Activated CD4-positive, alpha-beta T cell treated with anti-CD3 and anti-CD28 coated beads, Interleukin-2, amount 50 U/mL, for 1 hour (primary cell): ENCODE measurements at places on chromosomes 1 and 21.

DNA sequence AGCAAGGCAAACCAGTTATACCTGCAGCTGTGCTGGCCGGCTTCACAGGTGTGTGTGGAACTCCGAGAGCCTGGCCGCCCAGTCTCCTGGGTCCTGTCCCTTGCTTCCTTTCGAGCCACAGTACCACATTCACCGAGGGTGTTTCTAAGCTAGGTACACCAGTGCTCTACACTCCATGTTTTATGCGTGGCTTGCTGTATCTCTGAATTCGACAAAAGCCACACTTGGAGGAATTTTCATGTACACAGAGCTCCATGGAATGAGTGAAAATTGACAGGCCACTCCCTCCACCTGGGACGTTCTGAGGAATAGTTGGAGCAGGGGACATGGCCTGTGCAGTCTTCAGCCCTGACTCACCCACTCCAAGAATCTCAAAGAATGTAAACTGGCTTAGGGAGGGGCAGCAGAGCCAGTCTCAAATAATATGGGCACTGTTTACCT lies 14.0 kb downstream of the ETS2 start:
- no peak for DNase-seq

DNA sequence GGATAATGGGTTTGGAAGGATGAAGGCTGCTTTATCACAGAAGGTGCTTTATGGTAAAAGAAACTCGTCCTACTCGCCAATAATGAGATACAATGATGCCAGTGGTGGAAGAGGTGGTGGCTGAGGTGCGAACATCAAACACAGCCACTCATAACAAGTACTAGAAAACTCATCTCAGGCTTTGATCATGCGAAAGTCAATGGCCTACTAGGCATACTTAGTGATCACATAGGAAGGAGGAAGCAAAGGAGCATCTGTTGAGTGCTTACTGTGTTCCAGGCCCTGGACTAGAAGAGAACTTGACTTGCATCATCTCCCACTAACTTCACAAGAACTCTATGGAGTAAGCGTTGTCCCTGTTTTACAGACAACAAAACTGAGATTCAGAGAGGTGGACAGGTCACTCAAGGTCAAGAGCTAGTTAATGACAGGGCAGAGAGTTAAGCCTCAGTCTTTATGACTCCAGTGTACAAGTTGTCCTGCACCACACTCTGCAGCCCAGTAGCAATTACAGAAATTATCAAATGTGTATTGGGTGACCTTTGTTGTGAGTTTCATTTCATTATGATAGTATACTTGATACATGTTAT lies 33.6 kb downstream of the RUNX1 start:
- no peak for DNase-seq

DNA sequence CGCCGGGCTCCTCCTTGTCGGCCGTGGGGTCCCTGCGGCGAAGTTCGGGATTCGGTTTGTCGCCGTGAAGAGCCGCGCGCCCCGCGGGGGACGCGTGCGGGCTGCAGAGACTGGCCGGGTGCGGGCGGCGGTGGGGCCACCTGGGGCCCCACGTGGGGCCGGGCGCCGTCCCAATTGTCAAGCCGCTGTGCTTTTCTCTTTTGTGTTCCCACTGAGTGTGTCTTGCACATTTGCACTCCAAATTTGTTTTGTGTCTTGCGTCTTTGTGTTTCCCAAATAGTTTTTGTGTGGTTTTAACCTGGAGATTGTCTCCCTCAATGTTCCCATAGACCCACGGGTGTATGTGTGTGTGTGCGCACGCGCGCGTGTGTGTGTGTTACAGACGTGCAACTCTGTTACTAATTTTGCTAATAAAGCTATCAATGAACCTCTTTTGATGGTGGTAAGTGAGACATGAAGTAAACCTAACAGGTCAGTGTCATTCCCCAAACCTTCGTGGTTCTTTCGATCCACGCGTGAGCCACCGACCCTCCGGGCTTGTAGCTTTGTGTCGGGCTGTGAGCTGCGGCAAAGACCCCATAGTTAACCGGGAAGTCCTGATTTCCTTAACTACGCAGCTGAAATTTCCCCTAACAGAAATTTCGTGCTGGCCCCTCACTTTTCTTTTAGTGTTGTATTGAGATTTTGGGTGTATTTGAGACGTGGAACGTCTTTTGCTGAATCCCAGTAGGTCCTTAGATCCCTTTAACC lies 708 bp downstream of the PRDM2 start:
- DNase-seq: peak; percentile 50

- DNase-seq: no peak
These were observed 23.4 kb upstream of the ADARB1 start for GRCh38 chr21:45050797-45051489.

DNA sequence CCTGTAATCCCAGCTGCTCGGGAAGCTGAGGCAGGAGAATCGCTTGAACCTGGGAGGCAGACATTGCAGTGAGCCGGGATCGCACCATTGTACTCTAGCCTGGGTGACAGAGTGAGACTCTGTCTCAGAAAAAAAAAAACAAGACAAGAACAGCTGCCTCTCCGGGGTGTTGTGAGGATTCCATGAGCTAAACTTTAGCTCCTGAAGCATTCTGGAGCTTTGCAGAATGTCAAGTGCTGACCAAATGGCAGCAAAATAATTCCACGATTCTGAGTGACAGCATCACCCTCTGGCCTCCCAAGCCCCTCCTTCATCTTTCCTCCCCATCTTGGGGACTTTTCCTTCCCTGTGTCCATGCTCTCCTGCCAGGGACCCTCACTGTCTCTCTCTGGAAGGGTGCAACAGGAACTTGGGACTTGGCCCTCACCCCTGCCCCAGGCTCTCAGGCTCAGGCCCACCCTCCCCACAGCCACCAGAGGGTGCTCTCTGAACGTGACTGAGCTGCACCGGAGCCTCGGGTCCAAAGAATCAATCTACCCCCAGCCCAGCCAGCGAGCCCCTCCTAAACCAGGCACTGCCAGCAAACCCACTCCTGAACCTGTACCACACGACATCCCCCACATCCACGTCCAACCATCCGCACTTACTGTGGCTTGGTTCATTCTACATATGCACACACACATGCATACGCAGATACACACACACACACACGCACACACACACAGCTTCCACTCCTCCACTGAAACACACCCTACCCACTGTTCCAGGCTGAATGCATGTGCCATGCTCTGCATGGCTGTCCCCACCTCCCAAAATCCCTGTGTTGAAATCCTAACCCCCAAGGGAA lies 45.7 kb downstream of the ACOT7 start:
- peak; percentile 73 for DNase-seq

- no peak for DNase-seq
These were observed 51.6 kb downstream of the EIF2B3 start for GRCh38 chr1:44934791-44935190.

GRCh38 chr21:28523367-28523766 lies 469.3 kb downstream of the LTN1 start:
- DNase-seq: no peak

DNA sequence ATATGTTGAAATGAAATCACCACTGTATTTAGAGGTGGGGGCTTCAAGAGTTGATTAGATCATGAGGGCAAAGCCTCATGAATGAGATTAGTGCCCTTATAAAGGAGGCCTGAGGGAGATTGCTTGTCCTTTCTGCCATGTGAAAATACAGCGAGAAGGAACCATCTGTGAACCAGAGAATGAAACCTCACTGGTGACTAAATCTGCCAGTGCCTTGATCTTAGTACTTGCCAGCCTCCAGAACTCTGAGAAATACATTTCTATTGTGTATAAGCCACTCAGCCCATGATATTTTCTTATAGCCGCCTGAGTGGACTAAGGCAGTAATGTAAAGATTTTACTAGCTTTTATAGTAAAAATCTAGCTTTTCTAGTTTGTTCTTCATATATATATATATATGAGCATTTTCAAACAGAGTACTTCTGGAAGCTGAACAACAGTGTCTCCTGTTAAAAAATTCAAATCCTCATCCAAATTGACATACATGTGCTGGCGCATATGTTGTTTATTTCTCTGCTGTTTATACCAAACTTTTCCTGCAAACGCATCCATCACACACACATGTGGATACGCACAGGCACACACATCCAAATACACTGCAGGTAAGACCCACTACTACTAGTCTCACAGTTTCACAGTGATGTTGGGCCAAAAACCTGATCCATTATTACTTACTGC lies 213.1 kb downstream of the RGS7 start:
- DNase-seq: no peak

- peak; percentile 53 for DNase-seq
These were observed 17.4 kb upstream of the KCNAB2 start for GRCh38 chr1:6028042-6028850.

- DNase-seq: no peak
These were observed 233.2 kb upstream of the NR5A2 start for GRCh38 chr1:199794105-199794863.

- no peak for DNase-seq
These were observed 45.9 kb downstream of the HHAT start for GRCh38 chr1:210374600-210374953.

DNA sequence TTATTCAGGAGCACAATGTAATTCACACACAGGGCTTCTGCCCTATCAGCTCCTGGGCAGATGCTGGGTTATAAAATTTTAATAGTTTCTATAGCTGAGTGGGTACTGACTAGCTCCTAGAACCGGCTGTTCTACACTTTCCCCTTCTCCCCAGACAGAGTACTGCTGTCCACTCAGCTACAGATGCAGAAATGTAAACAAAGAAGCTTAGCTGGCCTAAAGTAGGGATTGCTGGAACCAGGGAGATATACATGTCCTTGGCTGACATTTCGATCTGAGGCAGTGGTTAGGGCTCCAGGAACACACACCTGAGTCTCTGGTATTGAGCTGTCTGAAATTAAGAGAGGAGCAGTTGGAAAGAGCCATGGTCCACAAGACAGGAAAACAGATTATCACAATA lies 211.5 kb upstream of the USP24 start:
- no peak for DNase-seq

GRCh38 chr1:80896781-80897356 lies 903.9 kb upstream of the ADGRL2 start:
- no peak for DNase-seq

- DNase-seq: no peak
These were observed 185.5 kb downstream of the RYR2 start for GRCh38 chr1:237227476-237227875.

DNA sequence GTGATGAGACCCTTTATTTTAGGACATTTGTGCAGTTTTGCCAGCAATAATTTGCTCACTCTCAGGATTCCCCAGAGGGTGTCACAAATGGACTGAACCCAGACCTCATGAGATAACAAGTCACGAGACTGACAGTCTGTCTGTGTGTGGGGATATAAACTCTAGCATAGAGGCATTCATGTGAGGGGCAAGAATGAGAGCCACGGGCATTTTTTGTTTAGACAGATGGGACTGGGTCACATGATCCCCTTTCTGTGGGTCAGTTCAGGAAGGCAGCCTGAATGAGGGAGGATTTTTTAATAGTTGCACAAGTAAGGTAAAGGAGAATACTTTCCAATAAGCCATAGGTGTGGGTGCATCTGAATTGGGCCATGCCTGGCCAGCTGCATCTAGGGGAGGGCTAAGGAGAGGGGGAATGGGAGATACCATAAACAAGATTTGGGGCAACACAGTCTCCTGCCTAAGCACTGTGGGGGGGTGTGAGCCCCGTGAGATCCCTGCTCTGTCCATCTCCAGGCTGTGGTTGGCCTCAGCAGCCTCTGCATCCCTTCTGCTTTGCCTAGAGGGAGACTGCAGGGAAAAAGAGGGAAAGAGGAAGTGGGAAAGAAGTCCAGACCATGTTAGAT lies 66.6 kb downstream of the NAV1 start:
- DNase-seq: no peak

DNA sequence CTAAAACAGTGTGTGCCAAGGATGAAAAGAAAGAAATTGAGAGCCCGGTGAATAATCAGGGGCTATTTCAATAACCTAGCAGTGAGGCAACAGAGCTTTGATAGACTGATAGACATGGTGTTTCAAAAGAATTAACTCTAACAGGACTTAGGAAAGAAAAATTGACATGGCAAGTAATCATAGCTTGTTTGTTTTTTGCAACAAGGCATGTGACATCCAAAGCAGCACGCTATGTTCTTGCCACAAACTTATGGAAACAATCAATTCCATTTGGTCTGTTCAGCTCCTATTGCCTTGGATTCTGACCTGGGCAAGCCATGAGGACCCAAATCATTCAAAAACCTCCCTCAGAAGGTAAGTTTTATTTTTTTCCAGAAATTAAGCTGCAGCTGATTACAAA lies 608.5 kb downstream of the SMYD3 start:
- DNase-seq: no peak

GRCh38 chr1:21229246-21230000 lies 52.7 kb upstream of the EIF4G3 start:
- DNase-seq: no peak

GRCh38 chr1:209612646-209613399 lies 29.3 kb downstream of the CAMK1G start:
- no peak for DNase-seq

DNA sequence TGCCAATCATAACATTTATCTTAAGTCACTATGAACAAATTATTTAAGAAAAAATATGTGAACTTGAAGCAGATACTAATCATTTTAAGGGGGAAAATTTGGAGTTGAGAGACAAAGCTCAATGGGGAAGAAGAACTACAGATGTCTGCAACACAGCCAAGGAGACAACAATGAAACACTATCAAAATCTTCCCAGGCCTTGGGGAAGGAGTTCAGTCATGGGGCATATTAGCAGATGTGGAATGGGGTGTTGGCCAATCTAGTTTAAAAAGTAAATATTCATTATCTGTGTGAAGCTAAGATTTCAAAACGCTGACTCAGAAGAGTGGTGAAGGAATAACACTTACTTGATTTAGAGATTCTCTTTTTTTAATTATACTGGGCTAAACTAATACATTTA lies 671.6 kb upstream of the ZP4 start:
- DNase-seq: no peak

DNA sequence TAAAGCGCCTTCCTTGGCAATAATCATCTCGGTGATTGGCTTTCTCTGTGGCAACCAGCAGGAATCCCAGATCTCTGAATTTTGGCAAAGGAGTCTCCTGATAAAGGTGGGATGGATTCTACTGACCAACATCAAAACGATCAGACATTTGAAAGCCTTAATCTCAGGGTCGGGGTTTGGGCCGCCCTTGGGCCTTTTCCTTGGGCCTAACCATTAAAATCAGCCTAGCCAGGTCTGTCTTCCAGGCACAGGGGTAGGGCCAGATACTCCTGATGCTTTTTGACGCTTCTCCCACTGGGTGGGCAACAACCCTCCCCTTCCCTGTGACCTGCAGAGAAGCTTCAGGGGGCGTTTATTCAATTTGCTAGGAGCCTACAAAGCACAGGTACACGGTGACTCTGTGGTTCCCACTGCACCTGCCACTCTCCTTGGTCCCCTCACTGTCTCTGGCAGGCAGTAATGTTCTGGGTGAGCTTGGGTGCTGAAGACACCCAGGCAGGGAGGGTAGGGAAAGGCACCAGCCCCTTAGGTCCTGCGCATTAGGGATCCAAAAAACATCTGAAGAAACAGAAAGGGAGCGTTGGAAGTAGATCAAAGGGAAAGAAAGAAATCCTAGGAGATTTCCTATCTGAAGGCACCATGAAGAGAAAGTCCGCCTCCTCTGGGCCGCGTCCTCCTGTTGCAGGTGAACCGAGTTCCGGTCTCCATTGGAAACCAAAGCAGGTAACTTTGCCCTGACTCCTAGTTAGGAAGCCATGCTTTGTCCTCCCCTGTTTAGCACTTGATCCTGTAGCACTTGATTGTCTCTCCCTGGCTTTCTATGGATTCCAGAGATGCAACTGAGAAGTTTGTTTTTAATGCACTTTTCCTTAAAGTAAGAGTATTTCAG lies 12.3 kb downstream of the RNU1-2 start:
- DNase-seq: no peak

GRCh38 chr1:97334454-97334853 lies 586.4 kb downstream of the DPYD start:
- DNase-seq: no peak

- no peak for DNase-seq
These were observed 51.9 kb downstream of the KIAA1614 start for GRCh38 chr1:180964595-180964994.
